GM13977 (cell line): ENCODE measurements at places on chromosomes 5 and 9.
A peak's percentile ranks its signal among the peaks of the same experiment; 100 is the strongest.

DNA sequence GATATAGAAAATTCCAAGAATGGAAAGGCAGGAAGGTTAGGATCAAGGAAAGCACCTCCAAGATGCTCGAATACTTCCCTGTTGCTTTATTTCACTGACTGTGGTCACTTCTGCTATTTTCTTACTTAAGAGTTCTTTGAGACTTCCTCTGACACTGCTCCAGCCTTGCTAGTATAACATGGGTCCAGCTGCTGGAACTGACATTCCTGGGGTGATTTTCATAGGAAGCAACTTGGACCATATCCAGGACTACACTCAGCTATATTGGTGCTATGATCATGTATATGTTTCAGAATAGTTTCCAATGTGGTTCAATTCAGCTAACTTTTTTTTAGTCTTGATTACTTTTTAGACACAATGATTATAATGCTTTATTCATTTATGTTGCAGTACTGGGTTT, 81.6 kb upstream of the CKMT2 start:
- no peak for DNase-seq

- DNase-seq, result no peak
Observed at GRCh38 chr5:67025457-67025856, 171.1 kb downstream of the CD180 start.

- no peak for DNase-seq
Observed at GRCh38 chr5:128684961-128685360, 146.9 kb upstream of the FBN2 start.

- no peak for DNase-seq
Observed at GRCh38 chr5:151949701-151950308, 25.2 kb upstream of the GLRA1 start.

- no peak for DNase-seq
Observed at GRCh38 chr9:116267021-116267420, 113.4 kb downstream of the PAPPA start.

DNA sequence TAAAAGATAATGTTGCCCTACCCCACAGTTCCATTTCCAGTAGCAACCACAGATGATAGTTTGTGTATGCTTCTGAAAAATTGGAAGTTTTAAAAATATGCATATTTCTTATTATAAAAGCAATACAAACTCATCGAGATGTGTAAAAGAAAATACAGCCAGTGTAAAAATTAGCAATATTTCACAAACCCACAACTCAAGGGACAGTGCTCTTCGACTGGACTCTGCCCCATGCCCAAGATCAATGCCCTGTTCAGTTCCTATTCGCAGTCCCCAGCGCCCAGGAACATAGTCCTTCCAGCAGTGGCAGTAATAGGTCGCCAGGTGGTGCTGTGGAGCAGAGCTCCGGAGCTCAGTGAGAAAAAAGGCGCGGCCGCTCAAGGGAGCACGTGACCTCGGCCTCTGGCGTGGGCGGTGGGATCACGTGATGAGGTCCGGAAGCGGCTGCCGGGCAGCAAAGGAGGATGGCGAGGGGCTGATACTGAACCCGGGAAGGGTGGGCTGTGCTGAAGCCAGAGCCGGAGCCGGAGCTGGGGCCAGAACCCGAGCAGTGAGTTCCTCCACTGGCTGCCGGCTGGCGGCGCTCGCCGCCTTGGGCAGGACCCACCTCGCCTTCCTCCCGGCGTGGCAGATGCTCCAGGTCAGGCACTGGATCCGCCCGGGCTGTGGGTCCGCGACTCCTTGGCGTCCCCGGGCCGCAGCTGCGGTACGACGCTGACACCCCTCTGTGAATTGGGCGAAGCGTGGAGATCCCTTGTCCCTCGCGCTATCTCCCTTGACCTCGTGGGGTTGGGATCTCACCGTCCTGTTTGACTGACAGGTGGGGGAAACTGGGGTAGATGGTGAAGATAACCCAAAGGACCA, at the start of gene SLC36A1:
Gene SLC36A1, plus strand, starts transcription at position 430 of the 864 bp plus-strand sequence. CDS start 11,190 bp downstream, outside the sequence.
- peak; percentile 90 for DNase-seq

DNA sequence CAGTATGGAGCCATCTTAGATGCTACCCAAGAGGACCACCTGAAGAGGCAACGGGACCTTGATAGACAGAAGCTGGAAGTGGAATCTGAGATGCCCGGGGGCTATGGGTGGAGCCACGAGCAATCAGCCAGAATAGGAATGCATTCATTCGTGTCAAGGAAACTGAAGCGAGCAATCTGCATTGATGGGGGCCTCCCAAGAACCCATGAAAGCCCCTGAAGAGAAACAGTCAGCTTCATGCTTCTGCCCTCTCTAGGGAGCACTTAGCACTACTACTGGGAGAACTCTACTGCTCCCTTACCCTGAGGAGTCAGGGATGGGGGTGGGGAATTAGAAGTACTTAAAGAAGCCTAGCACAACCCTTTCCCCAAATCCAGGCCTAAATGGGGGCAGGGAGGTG, 51.9 kb upstream of the TCERG1 start:
- DNase-seq, result no peak

DNA sequence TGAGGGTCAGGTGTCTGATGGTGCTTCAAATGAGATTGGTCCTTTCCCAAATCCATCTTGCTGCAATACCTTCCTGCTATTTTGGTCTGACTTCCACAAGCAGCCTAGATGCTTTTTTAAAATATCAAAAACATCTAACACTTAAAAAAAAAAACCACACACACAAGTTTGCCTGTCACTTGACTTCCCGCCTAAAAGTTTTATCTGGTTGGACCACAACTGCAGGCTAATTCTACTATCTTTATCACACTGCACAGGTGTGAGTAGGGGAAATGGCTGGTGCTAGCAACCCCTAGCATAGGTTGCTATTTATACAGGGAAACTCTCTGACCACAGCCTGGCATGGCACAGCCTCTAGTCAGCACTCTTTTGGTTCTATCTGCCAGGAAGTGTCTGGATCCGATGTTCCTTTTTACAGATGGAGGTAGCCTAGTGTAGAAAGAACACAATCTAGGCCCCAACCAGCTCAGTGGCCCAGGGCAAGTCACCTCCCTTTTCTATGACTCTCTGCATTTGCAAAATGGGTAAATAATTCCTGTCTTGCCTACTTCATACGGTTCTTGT, at the start of gene HEMGN:
Gene HEMGN, minus strand, starts transcription at position 92 of the 564 bp plus-strand sequence. Its CDS starts 36 bp downstream, at position 56.
- DNase-seq, result no peak
